ENCODE measurements at places on chromosomes 1 and 21. TPM values are rescaled to one million over a fixed set of nuclear protein-coding genes. Genes with fewer than 3 reads are reported as not detected.

SYT2 gene
- under 0.01 TPM for total RNA-seq

CHODL gene
- total RNA-seq: 0.26 TPM

LYPD8 gene
- not detected for total RNA-seq

LCE3E gene
- total RNA-seq: not detected

FCRL6 gene
- not detected for total RNA-seq

All from aortic smooth muscle cell (primary cell).